ENCODE measurements at places on chromosomes 7 and 10.

GRCh38 chr10:34290412-34291081 is 524.5 kb downstream of the PARD3 start:
- no peak for DNase-seq

- DNase-seq: no peak
Measured at GRCh38 chr10:89683883-89684282, 17.5 kb upstream of the KIF20B start.

- DNase-seq: no peak
Measured at GRCh38 chr7:101125989-101126650, 784 bp upstream of the SERPINE1 start.

DNA sequence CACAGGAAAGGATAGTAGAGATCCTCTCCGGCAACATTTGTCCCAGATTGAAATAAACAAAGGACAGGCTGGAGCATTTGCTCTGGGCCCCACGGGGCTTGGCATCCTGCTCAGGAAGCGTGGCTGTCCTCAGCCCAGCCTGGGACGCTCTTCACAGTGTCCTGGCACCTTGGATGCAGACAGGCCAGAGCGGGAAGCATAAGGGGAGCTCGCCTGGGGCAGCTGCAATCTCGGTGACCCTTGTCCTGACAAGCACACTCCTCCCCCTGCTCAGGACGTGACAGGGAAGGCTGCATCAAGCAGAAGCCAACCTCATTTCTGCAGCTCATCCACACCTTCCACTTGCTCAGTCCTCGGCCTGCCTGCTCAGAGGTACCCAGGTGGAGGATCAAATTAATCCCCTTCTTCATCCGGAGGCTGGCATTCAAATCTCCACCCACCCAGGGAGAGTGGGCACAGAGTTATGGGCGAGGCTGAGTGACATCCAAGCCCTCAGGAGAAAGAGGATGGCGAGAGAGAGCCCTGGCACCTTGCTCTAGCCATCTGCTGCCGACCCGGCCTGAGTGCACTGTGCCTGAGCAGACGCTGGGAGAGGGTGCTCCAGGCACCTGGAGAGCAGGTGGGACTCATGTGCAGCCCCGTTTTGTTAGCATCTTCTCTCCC is 47.6 kb downstream of the ABRAXAS2 start:
- DNase-seq: no peak

DNA sequence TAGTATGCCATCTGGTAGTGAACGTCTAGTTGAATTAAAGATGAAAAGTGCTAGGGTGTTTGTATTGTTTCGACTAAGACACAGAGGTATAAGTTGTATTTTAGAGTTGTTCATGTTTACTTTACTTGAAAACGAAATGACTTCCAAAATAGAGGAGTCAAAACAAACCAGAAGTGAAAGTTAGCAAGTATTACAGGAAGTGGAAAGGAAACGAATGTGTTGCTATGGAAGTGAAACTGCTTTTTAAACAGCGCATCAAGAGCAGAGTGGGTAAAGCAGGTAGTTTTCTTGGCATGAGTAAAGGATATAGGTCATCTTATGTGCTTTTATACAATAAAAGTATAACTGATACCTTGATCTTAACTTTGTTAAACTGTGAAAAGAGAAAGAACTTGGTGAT is 20.0 kb upstream of the GALNTL5 start:
- DNase-seq: peak; percentile 72

DNA sequence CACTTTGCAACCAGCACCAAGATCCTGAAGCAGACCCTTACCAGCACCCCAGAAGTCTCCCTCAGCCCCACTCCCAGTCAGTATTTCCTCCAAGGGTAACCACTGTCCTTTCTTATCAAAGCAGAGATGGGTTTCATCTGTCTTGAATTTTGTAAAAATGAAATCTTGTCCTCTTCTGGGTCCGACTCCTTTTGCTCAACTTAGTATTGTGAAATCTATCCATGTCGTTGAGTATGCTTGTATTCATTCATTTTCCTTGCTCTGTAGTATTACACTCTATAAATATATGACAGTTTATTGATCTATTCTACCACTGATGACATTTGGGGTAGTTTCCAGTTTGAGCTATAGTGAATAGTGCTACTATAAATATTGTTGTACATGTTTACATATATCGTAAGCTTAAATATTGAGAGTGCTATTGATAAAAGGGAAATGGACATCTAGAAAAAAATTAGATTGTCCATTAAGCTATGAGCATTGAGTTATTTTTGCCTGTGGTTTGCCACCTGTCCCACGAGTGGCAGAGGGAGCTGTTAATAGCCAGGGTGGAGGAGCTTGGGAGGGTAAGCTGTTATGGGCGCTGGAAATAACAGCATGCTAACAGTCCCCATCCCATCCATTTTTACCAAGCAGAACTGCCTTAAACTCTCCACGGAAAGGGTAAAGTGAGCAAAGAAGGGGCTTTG is 36.5 kb downstream of the AIFM2 start:
- DNase-seq: no peak

- DNase-seq: no peak
Measured at GRCh38 chr10:978826-979421, 9.3 kb upstream of the GTPBP4 start.

- DNase-seq: no peak
Measured at GRCh38 chr7:7972922-7973594, 4.5 kb downstream of the GLCCI1 start.

- DNase-seq: no peak
Measured at GRCh38 chr10:5456563-5456962, 42.8 kb downstream of the CALML5 start.

- no peak for DNase-seq
Measured at GRCh38 chr10:113569576-113569975, 16.7 kb downstream of the HABP2 start.

- no peak for DNase-seq
Measured at GRCh38 chr7:121876656-121877500, 3.9 kb downstream of the PTPRZ1 start.

DNA sequence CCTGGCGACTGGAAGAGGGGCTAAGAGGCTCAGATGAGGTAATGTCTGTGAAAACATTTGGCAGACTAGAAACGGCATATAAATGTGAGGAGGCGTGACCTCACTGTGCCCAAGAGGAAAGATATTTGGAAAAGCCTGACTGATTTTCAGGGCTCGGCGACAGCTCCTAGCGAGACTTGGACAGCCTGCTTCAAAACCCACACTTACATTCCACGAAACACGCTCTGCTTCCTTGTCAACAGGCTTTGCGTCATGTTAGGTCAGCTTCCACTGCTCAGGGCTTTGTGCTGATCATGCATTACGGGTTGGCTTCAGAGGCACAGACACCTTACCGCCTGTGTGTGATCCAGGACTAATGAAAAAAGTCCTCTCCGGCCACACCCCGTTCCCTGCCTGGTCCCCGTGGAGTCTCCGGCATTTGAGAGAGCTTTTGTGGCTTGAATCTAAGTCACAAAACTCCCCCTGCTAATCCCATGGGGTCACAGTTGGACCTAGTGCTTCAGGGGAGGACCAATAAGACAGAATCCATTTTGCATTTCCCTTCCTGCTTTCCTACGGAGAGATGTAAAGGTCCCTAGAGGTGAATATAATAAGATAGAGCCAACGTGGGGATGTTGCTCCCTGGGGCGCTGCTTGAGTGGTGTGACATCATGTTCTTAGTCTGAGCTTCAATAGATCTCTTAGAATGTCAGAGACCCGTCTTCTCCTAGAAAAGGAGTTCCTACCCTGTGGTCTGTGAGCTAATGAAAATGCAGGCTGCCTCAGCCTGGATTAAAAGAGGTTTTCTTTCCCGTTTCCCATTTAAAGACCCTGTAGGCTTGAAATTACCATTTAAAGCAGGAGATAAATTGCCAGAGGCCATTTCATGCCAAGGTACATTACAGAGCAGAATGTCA is 25.5 kb downstream of the FGFBP3 start:
- no peak for DNase-seq

- no peak for DNase-seq
Measured at GRCh38 chr10:86964061-86964846, 4.0 kb upstream of the ADIRF start.

- peak; percentile 59 for DNase-seq
Measured at GRCh38 chr7:140810830-140811556, 113.7 kb downstream of the BRAF start.

DNA sequence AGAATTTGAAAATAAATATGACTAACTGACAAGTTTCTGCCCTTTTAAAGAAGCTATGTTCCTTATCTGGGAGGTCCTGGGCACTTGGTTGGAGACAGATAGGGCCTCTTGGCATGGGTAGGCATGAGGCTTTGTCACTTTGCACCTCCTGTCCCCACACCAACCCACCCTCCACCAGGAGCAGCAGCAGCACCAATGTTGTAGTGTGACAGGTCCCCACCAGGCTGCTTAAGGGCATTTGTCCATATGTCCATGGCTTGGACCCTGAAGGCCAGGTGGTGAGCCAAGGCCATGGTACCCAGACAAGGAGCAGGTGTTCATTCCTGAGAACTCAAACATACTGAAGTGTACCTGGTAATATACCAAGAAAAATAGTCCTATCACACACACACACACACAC is 629.1 kb downstream of the ACTR3B start:
- DNase-seq: no peak

DNA sequence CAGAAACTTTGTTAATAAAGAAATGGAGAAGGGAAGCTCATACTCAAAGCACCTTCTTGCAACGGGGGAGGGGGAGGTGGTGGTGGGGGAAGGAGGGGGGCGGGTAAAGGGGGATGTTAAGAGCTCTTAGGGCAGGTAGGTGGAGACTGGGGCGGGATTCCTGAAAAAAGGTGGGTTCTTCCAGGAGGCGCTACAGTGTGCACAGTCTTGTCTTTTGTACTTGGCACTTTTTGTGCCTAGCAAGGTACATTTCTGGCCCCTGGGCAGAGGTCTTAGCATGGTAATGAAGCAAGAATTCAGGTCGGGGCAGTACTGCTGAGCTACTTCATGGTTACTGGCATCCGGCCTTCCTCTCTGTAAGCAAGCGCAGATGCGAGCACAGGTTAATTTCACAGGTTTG is 15.2 kb upstream of the LAMB4 start:
- no peak for DNase-seq

- DNase-seq: no peak
Measured at GRCh38 chr10:117461766-117462423, 80.7 kb upstream of the EMX2 start.

DNA sequence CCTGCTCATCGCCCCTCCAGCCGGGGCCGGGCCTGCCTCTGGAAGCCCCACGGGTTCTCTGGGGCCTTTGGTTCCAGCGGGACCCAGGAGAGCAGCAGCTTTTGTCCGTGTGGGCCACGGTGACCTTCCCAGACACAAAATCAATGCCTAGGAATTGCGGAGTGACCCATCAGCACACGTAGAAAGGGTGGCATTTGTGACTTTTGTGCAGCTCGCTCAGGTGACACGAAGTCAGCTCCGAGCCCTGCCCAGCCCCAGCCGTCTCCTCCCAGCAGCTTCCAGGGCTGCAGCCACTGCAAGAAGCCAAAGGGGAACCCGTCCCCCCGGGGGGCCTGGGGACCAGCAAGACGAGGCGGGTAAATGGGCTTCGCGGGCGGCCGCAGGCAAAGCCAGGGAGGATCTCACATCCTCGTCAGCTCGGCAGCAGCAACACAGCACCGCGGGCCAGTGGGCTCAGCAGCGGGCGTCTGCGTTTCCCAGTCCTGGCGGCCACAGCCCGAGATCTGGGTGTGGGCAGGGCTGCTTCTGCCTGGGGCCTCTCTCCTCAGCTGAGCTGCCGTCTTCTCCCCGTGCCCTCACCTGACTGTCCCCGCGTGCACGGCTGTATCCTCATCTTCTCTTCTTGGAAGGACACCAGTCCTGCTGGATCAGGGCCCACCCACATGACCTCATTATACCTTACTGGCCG is 88.5 kb downstream of the PAXIP1 start:
- no peak for DNase-seq

DNA sequence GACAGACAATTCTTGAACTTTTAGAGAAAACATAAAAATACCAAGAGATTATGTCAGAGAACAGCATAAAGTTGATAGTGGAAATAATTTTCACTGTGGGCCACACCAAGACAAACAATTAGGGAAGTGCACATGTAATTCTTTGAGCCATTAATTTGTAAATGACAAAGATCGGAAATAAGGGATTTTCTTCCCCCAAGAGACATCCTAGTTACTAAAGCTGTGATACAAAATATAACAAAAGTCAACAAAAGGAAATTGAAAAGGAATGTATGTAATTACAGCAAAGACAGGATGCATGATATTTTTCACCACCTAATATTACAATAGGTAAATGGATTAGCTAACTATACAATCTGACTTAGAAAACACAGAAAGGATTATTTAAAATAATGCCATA is 12.4 kb upstream of the LRRC72 start:
- no peak for DNase-seq

- no peak for DNase-seq
Measured at GRCh38 chr7:151207315-151207714, 3.0 kb downstream of the H2BK1 start.

DNA sequence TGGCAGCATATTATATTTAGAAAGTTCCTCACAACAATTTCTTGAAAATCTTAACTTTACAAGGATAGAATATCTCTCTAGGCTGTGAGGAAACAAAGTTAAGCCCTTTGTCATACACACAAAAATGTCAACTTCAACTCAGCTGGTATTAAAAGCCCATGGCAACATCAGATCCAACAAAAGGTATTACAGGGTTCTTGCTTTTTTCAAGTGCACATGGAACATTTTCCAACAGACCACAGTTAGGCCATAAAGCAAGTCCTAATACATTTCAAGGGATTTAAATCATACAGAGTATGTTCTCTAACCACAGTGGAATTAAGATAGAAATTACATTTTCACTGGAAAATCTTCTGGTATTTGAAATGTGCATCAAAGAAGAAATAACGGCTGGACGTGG is 71.9 kb upstream of the OIT3 start:
- DNase-seq: no peak

DNA sequence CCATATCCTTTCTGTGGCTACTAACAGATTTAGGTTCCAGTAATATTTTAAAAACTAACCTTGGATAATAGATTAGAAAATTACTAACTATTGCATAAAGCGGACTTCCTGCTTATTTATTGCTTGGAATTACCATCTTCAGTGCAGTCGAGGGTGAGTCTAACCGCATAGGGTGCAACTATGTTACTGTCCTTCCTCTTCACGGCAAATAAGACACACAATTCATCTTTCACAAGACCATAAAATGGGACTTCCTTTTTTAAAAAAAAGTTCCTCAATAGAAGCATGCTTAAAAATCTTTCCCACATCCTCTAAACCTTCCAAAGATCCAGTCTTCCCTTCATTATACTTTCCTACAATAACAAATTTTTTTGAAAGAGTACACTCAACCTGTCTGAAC is 2.1 kb downstream of the SLC25A40 start:
- peak; percentile 16 for DNase-seq

DNA sequence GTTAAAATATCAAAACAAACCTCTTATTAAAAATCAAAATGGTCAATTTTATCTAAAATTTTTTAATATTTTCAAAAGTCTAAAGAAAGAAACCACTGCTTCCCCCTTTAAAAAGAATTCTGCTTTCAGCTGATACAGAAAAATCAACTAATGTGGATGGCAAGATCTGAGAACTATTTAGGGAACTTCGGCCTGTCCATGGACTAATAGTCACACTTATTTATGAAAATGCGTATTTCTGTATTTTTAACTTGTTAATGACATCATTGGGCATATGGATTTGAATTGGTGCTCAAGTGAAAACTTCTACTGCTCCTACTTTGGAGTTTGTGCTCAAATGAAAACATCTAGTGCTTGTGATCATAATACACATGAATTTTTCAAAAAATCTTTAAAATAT is 31.9 kb downstream of the RNLS start:
- DNase-seq: no peak
